ENCODE measurements at places on chromosomes 6 and 20.

DNA sequence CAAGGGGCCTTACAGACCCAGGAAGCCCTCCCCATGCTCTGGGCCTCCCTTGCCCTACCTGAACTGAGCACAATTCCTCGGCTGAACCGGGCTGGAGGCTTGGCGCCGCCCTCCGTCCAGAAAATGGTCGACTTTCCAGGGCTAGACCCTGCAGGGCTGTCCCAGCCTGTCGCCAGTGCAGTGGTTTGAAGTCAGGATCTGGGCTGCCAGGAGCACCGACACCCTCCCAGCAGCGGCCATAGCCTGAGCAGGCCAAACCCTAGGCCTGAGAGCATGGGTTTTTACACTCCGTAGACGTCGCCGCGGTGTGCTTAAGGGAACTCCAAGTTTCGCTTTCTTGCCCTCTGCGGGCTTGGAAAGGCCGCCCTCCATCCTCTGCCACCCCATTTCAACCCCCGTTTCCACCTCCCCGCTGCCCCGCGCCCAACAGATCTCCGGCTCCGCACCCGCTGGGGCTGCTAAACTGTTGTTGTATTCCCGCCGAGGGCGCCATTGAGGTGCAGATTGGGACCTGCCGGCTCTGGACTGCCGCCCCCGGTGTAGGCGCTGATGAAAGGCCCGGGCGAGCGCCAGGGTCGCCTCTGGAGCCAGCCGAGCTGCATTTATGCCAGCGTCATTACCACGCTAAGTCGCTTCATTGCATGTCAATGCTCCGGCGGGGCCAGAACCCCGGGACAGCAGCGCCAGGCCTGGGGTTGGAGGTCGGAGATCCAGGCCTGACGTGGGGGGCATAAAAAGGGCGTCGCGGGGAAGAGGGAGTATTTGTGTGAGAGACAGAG lies 2.2 kb upstream of the TFAP2A start:
- DNase-seq: no peak

- no peak for DNase-seq
Measured at GRCh38 chr20:50331469-50332363, 141.1 kb downstream of the CEBPB start.

DNA sequence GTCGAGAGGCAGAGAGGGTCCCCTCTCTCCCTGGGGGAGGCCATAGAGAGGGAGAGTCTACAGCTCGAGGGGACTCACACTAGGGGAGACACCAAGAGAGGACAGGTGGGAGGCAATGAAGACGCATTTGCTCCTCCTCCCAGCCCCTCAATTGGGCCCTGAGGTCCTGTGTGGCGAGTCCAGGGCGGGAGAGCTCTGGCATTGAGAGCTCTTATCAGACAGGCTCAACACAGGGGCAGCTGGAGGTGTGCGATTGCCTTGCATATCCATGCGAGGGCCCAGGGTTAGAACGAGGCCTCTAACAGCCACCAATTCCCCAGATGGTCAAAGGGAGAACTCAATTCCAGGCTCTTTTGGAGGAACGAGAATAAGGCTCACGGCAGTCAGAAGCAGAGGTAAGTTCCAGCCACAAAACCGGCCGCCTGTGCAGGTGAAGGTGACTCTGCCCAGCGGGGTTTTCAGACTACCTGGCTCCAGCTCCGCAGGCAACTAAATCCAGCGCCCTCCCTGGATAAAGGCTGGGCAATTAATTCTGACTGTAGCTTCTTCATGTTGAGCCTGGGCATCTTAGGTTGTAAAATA lies 94.0 kb upstream of the MPC1 start:
- DNase-seq: no peak

DNA sequence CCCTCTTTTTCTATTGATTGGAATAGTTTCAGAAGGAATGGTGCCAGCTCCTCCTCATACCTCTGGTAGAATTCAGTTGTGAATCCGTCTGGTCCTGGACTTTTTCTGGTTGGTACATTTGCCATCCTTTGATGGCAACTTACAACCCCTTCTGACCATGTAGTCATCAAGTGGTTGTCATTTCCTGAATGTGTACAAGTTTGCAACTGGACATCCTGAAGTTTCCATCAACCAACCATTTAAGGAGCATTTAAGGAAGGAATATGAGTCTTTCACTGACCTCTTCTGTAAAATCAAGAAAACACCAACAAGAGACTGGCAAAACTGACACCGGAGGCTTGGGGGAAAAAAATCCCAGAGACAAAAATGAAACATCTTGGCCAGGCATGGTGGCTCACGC lies 97.4 kb downstream of the RIN2 start:
- no peak for DNase-seq

GRCh38 chr6:115544765-115545671 lies 515.7 kb downstream of the FRK start:
- DNase-seq: no peak

- DNase-seq: no peak
Measured at GRCh38 chr6:138512609-138513008, 13.3 kb upstream of the NHSL1 start.

DNA sequence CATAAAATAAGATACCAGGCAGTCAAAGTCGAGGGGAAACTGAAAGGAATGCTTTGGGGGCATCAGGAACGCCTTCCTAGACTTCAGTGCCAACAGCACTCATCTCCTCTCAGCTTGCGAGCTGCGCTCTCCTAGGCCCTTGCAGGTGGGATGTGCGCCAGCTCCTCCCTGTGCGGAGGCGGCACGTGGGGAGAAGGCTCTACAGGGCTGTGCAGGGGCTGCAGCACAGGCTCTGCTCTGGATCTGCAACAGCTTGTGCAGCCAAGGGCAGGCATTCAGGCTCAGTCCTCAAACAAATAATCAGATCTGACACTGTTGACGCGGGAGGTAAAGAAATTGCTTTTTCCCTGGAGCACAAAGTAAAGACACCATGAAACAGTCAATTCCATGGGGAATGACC lies 144.8 kb downstream of the TTLL2 start:
- no peak for DNase-seq

GRCh38 chr6:124590001-124590400 lies 372.2 kb upstream of the RNF217 start:
- no peak for DNase-seq

GRCh38 chr6:1227600-1227934 lies 84.3 kb upstream of the FOXQ1 start:
- DNase-seq: no peak

DNA sequence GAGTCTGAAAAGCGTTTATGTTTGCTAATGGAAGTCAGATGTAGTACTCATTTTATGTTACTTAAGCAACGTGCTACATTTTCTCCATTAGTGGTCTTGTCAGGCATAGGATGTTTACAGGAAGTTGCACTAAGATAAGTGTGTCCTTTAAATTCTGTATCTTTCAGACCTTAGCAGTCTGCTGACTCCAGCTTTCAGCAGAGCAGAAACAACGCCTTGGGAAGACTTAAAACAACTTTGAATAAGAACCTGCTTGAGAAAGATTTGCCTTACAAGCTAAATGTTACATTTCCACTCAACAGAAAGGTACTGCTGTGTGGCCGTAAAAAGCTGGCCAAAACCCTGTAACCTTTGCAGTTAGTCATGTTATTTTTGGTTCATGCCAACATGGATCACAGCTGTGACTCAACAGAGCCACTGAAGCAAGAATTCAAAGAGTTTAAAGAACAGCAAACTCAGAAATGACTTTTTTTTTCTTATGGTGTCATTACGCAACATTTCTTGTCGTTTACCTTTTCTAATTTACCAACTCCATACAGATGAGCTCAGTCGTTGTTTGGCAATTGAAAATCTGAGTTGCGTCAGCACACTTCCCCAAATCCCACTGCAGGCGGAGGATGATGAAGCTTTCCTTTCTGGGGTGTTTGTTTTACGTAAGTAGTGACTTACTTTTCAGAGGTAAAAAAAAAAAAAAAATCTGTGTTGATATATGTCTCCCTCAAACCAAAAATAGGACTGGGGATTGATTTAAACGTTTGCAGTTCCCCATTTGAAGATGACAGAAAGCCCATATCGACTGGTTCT lies 27.9 kb upstream of the BMP6 start:
- no peak for DNase-seq

DNA sequence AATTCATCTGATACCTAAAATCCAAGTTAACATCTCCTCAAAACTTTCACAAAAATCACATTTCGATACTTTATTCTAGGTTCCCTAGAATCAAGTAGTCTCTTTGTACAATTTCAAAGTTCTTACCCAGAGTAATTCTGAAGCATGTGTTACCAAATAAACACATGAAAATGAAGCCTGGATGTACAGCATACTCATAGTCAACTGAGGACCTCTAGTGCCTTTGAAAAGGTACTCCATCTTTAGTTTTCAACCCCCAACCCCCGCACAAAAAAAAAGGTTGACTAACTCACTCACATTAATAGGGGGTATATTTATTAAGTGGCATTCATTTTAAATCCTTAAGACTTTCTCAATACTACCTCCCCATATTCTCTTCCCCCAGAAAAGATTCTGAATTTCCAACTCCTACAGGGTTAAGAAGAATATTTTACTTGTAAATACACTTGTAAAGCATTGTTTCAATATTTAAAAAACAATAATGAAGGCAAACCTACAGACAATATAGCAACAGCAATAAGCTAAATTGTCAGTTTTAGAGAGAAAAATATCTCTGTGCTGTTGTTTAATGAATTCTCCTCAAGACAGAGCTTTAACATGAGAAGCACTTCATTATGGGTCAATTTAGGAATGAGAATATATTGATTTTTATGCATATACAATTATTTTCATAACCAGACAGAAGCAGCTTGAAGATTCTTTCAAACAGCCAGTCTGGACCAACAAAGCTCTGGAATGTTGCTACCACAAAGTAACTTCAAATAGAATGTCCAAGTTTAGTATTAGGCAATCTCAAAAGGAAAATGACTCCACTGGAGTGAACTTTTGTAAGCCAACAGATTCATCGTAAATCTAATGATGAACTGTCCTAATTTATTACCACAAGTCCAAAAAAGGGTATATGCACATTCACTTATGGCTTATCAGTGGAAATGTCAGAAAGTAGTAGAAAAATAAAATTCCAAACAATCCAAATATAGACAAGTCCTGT lies 3.3 kb downstream of the PLN start:
- no peak for DNase-seq

DNA sequence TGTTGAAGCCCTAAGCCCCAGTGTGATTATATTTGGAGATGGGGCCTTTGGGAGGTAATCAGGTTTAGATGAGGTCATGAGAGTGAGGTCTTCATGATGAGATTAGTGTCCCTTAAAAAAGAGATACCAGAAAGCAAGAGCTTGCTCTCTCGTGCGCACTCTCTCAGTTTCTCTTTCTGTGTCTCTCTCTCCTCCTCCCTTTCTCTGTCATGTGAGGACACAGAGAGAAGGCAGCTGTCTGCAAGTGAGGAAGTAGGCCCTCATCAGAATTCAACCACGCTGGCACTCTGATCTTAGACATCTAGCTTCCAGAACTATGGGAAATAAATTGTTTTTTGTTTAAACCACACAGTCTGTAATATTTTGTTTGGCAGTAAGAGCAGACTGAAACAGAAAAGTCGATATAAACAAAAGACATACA lies 180.5 kb downstream of the IBTK start:
- DNase-seq: no peak

DNA sequence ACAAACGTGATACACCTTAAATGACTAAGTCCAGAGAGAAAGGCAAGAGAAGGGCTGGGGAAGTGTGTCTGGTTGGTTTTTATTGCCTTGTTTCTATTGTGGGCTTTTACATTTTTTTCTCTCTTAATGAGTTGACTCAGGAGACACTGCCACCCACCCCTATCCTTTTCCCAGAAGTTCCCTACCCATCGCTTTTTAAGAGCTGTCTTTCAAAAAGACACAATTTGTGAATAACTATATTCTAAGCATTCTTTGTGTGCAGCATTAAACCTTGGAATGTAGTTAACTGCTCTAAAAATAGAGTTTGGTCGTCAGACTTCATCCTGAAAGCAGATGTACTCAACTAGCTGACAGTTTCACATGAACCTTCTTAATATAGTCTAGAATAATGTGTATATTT lies 174.9 kb downstream of the ISM1 start:
- DNase-seq: no peak

GRCh38 chr6:46530896-46531295 lies 39.6 kb upstream of the RCAN2 start:
- DNase-seq: no peak

- no peak for DNase-seq
Measured at GRCh38 chr6:34359418-34360158, 32.9 kb downstream of the NUDT3 start.

DNA sequence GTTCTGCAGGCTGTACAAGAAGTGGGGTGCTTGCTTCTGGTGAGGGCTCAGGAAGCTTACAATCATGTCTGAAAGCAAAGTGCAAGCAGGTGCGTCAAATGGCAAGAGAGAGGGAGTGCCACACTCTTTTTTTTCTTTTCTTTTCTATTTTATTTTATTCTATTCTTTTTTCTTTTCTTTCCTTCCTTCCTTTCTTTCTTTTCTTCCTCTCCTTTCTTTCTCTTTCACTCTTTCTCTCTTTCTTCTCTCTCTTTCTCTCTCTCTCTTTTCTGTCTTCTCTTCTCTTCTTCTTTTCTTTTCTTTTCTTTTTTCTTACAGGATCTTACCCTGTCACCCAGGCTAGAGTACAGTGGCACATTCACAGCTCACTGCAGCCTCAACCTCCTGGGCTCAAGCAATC lies 19.5 kb downstream of the ACOT13 start:
- no peak for DNase-seq

DNA sequence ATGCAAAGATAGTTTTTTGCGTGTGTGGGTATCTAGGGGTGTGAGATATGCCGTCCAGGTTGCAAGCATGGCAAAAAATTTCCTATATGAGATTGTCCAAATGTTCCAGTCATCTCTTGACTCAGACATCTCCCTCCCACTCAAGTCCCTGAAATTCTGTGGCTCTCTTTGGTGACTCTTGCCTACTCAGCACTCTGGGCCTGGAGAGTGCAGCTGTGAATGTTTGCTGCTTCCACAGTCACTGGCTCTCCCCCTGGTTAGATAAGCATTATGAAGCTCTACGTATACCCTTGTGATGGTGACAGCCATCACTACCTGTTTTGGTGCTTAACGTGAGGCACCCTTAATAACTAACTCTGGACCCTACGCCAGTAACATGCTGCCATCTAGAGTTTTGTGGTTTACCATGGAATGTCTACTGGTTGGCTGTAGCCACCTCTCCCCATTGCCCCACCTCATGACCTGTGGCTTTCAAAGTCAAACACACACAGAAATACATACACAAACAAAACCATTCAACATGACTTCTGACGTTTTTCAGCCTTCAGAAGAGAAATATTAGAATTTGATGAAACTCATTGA lies 621.9 kb upstream of the CITED2 start:
- DNase-seq: no peak

- no peak for DNase-seq
Measured at GRCh38 chr6:129110690-129111343, 227.9 kb downstream of the LAMA2 start.

DNA sequence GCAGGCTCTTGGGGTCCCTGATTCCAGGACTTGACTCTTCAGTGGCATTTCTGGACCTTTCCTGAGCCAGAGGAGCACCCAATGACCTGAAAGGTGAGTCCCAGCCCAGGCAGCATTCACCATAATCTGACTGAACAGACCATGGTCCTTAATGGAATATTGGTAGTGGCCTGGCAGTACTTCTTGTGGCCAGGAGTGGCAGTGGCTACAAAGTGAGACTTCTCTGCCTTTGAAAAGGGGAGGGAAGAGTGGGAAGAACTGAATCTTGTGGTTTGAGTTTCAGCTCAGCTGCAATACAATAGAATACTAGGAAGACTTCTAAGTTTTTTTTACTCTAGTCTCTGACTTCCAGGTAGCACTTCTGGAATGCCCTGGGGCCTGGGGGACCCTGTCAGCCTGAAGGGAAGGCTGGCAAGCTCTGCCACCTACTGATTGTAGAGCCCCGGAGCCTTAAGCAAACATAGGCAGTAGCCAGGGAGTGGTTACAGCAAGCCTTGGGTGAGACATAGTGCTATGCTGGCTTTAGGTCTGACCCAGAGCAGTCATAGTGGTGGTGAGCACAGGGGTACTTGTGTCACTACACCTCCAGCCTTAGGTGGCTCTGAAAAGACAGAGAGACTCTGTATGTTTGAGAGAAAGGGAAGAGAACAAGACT lies 674.2 kb upstream of the MANEA start:
- DNase-seq: no peak
